ENCODE measurements at places on chromosomes 16 and 17. TPM values are rescaled to one million over a fixed set of nuclear protein-coding genes. Genes with fewer than 3 reads are reported as not detected.

IRX5 gene
- 1.4 TPM for total RNA-seq

MMP28 gene
- total RNA-seq, result 7.3 TPM

UTS2R gene
- not detected for total RNA-seq

MYH2 gene
- not detected for total RNA-seq

TMEM92 gene
- 16.1 TPM for total RNA-seq

CACNA1G gene
- 3.4 TPM for total RNA-seq

SLC12A3 gene
- not detected for total RNA-seq

RDM1 gene
- 2.4 TPM for total RNA-seq

ITGA2B gene
- 1.8 TPM for total RNA-seq

ZPBP2 gene
- total RNA-seq, result not detected

TMC8 gene
- 0.22 TPM for total RNA-seq

KRTAP1-1 gene
- total RNA-seq, result not detected

HSDL1 gene
- total RNA-seq, result 19.9 TPM

ZNF771 gene
- total RNA-seq, result 2.9 TPM

LGALS9B gene
- total RNA-seq, result not detected
